ENCODE measurements at places on chromosomes 16 and 17.
A peak's percentile ranks its signal among the peaks of the same experiment; 100 is the strongest.

GRCh38 chr17:43341715-43342588 lies 56.8 kb upstream of the ARL4D start:
- no peak for DNase-seq

DNA sequence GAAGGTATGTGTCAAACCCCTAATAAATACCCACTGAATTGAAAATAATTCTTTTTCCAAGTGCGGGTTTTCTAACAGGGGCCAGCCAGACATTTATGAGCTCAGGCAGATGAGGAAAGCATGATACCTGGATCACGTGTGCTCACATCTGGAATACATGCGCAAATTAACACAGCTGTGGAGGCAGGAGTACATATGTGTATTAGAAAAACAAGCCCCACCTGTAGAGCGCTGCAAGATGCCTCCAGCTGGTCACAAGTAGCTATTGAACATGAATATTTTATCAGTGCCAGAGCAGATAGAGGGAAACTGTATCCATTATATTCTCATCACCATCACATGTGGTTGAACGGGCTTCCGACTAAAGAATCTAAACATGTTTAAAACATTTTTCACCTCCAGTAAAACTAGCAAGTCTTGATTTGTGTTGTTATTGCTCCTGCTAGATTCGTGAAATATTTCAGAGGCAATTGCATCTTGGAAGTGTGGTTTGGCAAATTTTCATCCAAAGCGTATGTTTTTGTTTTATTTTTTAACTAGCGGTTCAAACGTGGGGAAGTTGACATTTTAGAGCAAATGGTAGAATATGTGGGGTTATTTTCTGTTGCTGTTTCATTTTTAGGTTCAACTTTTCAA lies 482.8 kb downstream of the CDH13 start:
- DNase-seq = no peak

GRCh38 chr17:74730491-74731346 lies 6.3 kb upstream of the RAB37 start:
- DNase-seq = no peak

GRCh38 chr17:34398990-34399389 lies 36.0 kb upstream of the CCL1 start:
- DNase-seq = no peak

DNA sequence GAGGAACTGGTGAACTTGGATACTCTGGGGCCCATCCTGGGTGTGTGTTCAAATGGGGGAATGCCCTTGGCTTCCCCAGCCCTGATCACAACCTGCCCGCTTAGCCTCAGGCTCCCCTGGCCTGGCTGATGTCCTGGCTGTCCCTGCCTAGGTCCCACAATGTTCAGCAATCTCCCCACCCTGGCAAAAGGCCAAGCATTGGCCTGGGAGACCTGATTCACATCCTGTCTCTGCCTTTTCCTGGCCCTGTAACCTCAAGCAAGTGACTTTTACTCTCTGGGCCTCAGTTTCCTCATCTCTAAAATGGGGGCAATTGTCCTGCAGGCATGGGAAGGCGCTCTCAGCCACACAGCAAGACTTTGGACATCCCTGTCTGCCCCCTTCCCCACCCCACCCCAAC lies 14.4 kb downstream of the CPNE2 start:
- DNase-seq = no peak

DNA sequence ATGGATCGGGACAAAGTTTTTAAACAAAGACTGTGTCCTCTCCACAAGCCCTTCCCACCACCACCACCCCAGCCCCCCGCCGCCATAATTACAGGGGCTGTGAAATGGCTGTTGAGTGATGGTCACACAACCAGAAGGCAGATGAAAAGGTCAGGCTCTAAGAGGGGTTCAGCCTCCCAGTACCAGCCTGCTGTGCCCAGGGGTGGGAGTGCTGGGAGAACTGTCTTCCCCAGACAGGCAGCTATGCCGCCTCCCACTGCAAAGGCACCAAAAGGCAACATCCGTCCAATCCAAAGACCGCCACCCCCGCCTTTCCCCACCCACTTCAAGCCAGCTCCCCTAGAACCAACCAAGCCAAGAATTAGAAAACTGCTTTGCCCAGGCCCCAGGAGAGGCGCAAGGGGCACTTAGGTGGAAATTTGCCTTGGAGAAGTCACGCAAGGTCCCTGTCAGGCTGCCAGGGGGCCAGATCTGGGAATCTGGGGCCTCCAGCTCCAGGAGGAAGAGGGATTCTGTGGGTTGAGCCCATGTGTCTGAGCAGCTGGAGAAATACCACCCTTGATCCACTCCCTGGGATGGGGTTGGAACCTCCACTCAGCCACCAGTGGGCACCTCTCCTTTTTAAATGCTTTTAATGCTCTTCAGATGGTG lies 14.4 kb downstream of the CARHSP1 start:
- no peak for DNase-seq

GRCh38 chr17:57455063-57455914 lies 199.0 kb downstream of the MSI2 start:
- DNase-seq = no peak

- no peak for DNase-seq
Observed at GRCh38 chr16:66910175-66910940, 8.3 kb downstream of the CDH16 start.

DNA sequence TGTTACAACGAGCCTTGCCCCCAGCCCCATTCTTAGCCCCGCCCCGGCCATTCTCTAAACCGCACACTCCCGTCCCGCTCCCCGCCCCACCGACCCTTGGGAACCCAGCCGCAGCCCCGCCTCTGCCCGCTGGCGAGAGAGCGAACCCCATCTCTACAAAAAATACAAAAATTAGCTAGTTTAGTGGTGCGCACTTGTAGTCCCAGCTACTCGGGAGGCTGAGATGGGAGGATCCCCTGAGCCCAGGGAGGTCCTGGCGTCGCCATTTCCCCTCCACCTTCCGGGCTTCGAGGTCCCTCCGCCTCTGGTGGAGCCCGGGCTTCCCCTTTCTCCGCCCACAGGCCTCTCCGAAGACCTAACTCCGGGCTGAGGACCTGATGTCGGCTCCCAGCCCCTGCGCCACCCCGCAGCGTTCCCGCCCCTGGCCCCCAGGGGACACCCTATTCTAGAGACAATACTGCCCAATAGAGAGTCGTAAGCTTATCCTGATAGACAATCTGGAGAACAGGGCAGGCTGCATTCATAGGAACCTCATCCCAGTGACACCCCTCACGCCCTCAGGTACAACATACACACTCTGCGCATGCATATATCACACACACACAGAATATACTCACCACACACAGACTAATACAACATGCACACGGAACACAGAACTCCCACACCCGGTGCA lies 480 bp upstream of the PROCA1 start:
- no peak for DNase-seq

GRCh38 chr17:34437188-34437587 lies 74.2 kb upstream of the CCL1 start:
- no peak for DNase-seq

DNA sequence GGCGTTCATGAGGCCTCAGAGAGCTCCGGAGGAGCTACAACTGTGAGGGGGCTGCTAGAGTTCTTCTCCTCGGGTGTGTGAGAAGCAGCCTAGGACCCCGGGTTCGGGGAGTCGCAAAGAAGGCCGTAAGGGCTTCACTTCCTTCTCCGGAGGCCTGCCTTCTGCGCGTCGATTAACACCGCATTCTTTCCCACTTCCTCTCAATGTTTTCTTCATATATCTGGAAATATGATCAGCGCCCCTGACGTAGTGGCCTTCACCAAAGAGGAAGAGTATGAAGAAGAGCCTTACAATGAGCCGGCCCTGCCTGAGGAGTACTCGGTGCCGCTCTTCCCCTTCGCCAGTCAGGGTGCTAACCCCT lies 449 bp downstream of the SMCR8 start:
- DNase-seq = no peak

DNA sequence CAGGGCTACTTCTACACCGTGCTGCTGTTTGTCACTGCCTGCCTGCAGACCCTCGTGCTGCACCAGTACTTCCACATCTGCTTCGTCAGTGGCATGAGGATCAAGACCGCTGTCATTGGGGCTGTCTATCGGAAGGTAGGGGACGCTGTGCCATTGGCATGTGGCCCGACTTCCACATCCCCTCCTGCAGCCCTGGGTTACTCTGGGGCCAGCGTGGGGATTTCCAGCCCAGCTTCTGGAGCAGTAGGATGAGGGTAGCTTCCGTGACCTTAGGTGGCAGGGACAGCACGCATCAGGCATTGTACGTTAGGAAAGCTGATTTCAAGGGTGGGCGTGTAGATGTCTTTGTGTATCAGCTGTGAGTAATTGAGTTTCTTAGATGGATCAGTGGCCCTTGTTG lies 96.5 kb downstream of the ABCC1 start:
- DNase-seq = no peak

DNA sequence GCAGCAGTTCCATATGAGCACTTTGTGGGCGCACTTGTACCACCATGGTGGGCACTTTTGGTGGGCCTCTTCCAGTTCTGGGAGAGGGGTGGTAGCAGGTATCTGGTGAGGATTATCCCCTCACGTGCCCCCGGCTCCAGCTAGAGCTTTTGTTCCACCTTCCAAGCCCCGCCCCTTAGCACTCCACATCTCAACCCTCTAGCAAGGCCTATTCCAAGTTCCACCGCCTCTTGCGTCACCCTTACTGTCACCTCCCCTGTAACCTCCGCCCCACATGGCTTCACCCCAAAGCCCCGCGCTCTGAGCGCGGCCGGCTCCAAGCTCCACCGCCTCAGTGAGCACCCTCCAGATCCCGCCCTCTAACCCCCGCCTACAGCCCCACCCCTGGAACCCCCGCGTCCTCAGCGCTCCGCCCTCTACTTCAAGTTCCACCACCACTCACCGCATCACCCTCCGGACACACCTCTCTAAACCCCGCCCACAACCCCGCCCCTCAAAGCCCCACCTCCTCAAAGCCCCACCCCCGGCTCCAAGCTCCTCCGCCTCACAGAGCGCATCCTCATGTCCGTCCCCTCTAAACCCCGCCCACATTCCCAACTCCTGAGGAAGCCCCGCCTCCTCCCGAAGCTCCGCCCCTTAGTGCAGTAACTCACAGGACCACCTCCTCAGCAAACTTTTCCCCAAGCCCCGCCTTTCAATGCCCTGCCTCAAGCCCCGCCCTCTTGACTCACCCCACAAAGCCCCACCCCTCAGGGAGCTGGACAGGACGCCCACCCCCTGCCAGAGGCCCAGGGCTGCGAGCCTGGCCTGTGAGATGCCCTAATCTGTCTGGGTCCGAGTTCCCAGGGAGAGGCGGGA lies 11.1 kb downstream of the SCN4A start:
- DNase-seq = no peak

DNA sequence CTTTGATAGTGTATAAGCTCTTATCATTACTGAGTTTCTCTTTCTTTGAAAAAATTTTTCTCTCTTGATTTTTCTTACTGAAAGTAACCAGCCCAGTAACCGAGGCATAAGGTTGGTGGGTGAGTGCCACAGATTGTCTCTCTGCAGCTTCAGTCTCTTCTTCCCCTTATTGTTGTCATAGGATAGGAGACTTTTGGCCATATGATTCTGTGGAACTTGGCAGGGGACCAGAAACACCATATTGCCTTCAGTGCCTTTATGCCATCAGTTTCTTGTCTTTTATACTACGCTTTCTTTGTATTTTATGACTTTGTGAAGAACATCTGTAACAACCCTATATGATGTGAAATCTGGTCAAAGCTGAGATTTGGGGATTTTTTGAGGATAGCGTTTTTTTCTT lies 341.6 kb upstream of the TBX2 start:
- DNase-seq = no peak

GRCh38 chr17:35713069-35713728 lies 18.2 kb upstream of the RASL10B start:
- DNase-seq = no peak

- no peak for DNase-seq
Observed at GRCh38 chr17:80145076-80146075, 1.6 kb downstream of the EIF4A3 start.

DNA sequence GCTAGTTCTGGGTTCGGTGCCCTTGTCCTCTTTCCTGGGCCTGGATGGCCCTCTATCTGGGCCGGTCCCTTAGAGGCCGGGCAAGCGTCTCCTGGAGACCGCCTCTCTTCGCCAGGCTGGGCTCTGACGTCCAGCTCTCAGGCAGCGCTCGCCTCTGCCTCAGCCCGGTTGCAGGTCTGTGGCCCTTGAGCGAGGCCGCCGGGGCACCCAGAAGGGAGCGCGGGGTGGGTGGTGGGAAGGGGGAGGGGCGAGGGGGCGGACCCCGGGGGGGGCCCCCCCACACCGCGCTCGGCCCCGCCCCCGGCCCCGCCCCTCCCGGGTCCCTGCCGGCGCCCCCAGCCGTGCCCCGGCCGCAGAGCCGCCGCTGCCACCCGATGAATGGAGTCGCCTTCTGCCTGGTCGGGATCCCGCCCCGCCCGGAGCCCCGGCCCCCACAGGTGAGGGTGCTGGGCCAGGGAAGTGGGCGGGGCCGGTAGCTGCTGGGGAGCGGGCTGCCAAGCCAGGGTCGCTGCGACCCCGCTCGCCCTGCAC lies at the start of gene ARHGAP23:
Gene ARHGAP23, plus strand, starts transcription at position 353 of the 531 bp plus-strand sequence. Its CDS starts 22 bp downstream, at position 375.
- no peak for DNase-seq

DNA sequence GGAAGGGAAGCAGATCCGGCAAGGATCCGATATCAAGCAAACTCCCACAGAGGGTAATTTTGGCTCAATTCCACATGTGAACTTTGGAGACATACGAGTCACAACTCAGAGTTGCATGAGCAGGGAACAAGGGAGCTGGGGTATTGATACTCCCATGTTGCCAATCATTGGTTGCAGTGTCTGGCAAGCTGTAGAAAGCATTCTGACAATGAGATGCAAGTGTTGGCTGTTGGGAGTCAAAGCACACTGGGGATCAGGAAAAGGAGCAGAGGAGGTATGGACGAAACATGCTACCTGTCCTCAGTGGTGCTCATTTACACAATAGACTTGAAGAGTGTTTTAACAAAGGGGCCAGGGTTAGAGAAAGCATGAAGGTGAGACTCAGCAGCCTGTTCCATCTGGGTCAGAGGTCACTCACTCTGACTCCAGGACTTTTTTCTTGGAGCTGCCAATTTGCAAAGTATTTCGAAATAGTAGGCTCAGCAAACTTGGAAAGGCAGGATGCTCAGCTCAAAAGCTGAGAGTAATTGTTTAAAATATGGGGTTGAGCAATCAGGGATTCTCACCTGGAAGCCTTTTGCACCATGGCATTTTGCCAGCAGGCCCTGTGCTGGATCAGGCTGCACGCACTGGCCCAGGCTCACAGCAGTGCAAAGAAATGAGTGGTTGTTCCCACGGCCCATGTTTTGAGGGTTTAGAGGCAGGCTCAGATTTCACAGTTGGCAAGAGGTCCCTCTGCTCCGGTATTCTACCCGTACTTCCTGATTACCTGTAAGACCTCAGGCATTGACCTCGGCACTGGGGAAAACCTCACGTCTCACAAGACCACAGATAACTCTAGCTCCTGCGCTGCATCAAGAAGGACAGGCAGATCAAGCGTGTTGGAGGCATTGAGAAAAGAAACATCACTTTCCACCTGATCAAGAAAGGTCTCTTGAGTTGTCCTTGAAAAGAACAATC lies 17.6 kb upstream of the NKD1 start:
- no peak for DNase-seq

DNA sequence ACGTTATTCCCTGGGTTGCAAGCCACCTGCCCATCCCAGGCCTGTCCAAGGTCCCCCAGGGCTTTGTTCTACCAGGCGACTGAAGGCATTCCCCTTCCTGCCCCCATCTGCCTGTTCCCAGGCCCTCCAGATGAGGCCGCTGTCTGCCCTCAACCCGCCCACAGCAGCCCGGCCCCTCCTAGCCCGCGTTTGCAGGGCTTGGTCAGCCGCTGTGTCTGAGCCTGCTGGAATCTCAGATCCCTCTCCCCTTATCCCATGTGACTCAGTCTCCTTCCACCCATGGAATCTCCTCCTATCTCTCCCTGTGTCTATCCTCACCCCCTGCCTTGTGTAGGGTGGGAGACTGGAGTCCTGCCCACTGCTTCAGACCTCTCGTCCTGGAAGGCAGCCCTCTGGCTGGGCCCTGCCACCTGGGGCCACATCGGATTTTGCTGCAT lies 186.0 kb upstream of the TNRC6C start:
- DNase-seq = peak; percentile 37

Measured in NCI-H1436 treated with DMSO at 0.1 percent for 48 hours (cell line).